ENCODE measurements at places on chromosomes 7 and 10.
A peak's percentile ranks its signal among the peaks of the same experiment; 100 is the strongest.

GRCh38 chr7:23471106-23471859 lies 992 bp upstream of the IGF2BP3 start:
- DNase-seq = peak; percentile 62

- DNase-seq = no peak
Observed at GRCh38 chr7:71470326-71470725, 338.4 kb downstream of the GALNT17 start.

- no peak for DNase-seq
Observed at GRCh38 chr7:117565226-117565625, 85.4 kb downstream of the CFTR start.

DNA sequence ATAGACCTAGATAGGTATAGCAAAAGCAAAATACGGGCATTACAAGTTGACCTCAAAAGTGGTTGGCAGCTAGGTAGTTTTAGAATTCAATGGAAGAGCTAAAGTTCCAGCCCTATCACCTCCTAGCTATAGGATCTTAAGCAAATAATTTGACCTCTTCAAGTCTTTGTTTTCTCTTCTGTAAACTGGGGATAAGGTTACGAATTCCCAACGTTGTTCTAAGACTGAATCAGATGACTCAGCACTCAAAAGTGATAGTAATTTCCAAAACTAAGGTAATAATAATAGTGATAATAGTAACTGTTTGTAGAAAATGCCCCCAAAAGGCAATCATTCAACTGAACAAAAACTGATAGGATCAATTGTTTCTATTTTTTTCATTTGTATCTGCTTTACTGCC lies 445.2 kb downstream of the KCNMA1 start:
- no peak for DNase-seq

GRCh38 chr7:6407434-6407833 lies 40.3 kb downstream of the DAGLB start:
- DNase-seq = no peak

GRCh38 chr7:5692112-5692844 lies 89.2 kb downstream of the RNF216 start:
- DNase-seq = no peak

DNA sequence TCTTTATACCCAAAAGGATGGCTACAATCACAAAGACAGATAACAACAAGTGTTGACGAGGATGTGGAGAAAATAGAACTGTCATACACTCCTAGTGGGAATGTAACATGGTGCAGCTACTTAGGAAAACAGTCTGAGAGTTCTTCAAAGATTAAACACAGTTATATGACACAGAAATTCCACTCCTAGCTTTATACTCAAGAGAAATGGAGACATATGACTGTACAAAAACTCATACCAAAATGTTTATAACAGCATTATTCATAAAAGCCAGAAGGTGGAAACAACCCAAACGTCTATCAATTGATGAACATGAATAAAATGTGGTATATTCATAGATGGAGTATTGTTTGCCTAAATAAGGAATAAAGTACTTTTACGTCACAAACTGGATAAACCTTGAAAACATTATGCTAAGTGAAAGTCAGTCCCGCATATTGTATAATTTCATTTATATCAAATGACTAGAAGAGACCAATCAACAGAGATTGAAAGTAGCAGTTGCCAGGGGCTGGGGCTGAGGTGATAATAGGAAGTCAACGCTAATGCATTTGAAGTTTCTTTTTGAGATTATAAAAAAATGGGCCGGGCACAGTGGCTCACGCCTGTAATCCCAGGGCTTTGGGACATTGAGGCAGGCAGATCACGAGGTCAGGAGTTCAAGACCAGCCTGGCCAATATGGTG lies 61.6 kb upstream of the SRPK2 start:
- no peak for DNase-seq

- DNase-seq = peak; percentile 21
Observed at GRCh38 chr10:85548034-85548433, 818.6 kb downstream of the GRID1 start.

DNA sequence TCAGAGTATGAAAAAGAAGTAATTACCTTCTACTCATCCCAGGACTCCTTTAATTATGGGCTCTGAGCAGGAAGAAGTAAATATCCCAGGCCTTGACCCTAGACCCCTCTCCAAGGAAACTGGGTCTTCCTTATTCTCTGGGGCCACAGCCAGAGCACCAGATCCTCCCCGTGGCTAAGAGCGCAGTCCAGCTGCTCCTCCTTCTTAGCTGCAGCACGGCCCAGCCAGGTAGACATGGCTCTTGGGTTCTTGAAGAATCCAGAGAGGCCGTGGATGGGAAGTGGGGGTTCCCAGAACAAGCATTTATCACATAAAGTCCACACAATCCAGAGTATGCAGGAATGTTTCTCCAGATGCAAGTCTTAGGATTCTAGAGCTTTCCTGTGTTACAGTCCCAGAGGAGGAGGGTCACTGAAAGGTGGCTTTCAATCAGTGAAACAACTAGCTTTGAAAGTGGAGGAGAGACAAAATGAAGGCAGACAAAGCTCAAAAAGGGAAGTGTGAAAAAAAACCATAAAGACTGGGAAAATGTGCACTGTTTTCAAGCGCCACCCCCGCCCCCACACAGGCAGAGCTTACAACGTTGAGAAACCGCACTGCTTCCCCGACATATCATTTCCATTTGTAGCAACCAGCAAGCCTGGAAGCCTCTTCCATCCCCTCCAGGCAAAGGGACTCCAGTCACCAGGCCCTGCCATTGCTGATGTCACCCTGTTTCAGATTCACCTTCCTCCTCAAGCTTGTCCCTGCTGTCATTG lies 396.5 kb upstream of the MKI67 start:
- DNase-seq = no peak

Data from activated CD8-positive, alpha-beta T cell treated with anti-CD3 and anti-CD28 coated beads, Interleukin-2, amount 10 ng/mL, durations not matched to agents 7 days and 5 days (primary cell).